ENCODE measurements at places on chromosomes 7 and 10.

DNA sequence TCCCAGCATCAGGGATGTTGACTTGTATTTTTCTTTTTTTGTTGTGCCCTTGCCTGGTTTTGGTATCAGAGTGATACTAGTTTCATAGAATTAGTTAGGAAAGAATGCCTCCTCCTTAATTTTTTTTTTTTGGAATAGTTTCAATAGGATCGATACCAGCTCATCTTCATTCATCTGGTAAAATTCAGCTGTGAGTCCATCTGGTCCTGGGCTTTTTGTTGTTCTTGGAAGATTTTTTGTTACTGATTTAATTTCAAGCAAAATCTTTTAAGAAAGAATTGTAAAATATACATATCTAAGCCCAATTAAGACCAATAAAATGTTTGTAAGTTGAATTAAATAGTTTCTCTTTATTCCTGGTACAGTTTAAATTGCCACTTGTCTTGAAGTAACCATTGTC, 1159.5 kb downstream of the CNTNAP2 start:
- no peak for DNase-seq

DNA sequence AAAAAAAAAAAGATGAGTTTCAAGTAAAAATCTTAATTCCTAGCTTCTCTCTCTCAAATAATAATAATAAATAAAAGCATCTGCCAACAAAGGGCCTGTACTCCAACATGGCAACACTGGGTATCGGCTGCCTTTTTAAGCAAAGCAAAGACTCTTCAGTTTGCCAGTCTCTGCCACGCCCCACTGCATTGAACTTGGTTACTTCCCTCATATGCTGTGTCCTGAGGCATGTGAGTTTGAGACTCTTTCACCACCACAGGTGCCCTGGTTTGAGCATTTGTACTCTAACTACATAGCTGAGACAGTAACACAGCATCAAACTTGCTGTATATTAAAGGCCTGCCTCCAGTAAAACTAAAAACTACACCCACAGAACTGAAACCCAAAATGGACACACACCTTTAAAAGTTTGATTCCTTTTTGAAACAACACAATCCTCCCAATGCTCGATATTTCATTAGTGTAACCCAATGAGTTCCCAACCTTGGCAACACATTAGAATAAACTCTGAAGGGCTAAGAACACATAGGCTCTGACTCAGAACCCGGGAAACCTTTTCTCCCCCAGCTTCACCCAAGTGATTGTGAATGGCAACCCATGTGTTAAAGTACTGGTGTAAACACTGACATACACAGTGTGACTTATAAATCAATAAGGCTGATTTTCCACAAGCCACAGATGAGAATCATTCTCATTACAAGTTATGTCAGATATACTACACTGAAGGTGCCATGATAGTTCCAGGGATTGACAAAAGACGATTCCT, 12.0 kb downstream of the JAZF1 start:
- DNase-seq: no peak

DNA sequence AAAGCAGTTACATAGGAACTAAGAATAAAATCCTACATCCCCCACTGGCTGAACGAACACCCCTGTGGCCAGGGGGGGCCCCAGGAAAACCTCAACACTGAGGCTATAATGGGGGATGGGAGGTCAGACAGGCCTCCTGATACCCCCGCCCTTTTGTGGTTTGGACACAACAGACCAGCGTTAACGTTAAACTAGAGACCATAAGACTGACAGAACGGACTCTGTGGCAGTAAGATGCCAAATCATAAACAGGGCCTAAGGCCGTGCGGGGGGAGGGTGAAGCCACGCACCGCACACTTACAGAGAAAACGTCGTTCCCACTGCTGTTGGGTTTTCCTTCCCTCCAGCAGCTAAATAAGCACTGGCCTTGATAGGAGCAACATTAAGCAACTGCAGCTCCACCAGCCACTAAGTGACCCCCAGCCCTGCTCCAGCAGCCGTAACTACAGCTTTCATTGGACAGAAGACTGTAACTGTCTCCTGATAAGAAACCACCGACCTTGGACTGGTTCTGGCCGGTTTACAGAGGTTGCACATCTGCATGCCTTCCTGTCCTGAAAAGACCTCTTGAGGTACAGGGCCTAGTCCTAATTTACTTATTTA, 3.4 kb upstream of the PPP2R2D start:
- DNase-seq: no peak

- DNase-seq: no peak
Observed at GRCh38 chr10:133230387-133231195, 574 bp downstream of the UTF1 start.

Measured in activated CD8-positive, alpha-beta memory T cell treated with anti-CD3 and anti-CD28 coated beads for 4 hours (primary cell).